ENCODE measurements at places on chromosomes 16 and 17.

- no peak for DNase-seq
These were observed 62.9 kb downstream of the LMF1 start for GRCh38 chr16:907842-908241.

DNA sequence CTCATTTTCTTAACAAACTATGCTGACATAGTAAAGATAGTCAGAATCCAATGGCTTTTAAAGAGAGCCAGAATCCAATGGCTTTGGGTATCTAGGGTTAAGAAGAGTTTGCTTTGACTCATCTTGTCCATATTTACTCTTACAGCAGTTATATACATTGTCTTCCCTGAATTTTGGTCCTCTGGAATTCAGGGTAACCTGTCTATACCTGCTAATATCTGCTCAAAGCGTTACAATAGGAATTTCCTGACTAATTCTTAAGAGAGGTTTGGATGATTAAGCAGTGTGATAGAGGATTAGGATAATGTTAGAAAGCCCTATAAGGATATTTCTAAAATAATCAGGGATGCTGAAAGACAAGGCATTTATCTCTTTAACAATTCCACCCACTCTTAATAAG lies 2.0 kb upstream of the CDH8 start:
- DNase-seq = no peak

GRCh38 chr16:85046472-85046916 lies 18.9 kb downstream of the KIAA0513 start:
- no peak for DNase-seq

DNA sequence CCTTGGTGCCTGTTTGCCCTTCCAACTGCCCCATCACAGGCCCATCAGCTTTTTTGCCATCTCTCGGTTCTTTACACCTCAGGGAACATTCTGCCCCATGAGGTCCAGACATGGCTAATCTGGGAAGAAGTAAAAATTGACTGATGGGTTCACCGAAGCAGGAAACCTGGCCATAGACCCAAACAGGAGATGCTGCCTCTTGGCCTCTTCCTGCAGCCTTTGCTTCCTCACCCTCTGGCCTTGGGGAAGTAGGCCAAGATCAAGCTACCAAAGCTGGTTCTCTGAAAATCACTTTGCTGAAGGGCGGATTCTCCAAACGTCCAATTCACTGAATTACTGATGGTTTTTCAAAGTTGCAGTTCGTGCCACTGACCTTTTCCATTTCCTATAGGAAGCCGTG lies 56.1 kb downstream of the ARSG start:
- no peak for DNase-seq

- no peak for DNase-seq
These were observed 30.5 kb downstream of the PTRH2 start for GRCh38 chr17:59676716-59677115.

DNA sequence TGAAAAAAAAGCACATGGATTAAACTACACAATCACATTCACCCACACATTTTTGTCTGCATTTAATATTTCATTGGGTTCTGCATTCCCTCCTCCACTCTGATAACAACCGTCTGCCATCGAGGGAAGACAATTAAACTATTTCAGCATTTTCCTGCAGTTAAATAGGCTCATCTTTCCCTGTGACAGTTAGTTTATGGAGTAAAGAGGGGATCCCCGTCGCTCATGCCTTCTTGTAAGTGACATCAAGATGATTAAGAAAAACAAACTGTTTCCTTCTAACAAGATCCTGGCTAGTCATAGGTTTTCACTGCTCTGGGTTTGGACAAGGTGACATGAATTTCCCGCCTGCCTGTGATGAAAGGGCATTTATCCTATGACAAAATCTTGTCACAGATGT lies 98.0 kb upstream of the DYNLRB2 start:
- no peak for DNase-seq

- DNase-seq = no peak
These were observed 11.4 kb downstream of the CTNS start for GRCh38 chr17:3647769-3648555.

- no peak for DNase-seq
These were observed 30.3 kb downstream of the LYRM9 start for GRCh38 chr17:27862840-27863239.

GRCh38 chr17:53033297-53033696 lies 789.4 kb upstream of the KIF2B start:
- no peak for DNase-seq

DNA sequence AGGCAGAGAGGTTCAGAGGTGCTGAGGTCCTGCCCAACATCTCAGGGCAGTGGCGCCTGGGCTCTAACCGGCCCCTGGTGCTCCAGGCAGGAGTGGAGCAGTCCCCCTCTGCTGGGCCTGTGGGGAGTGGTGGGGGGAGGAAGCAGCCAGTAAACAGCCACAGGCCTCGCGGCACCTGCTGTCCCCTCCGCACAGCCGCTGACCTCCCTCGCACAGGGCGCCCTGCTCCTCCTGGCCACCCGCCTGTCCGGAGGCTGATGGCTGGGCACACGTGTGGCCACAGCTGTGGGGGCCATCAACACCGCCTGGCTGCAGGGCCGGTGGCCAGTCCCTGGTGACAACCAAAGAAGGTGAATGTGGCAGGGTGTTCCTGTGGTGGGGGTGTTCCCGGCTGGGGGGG lies 36.8 kb upstream of the PABPN1L start:
- DNase-seq = no peak

- DNase-seq = no peak
These were observed 21.8 kb upstream of the ZNHIT3 start for GRCh38 chr17:36464765-36465088.

DNA sequence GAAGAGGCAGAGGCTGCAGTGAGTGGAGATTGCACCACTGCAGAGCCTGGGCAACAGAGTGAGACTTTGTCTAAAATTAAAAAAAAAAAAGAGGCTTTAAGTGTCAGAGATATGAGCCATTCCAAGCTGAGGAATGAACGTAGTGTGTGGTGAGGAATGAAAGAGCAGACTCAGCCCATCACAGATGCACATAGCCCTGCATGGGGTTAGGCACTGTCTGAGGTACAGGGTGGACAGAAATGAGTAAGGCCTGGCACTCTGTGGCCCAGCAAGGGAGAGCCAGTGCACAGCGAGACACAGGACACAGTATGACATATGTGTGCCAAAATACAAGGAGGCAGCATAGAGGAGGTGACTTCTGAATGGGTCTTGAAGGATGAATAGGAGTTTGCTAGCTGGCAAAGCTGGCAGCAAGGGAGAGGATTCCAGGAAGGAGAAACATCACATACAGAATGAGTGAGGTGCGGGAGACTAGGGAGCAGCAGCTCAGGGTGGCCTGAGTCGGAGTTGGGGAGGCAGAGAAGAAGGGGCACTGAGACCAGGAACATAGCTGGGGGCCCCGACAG lies 8.7 kb upstream of the ZNF469 start:
- no peak for DNase-seq

DNA sequence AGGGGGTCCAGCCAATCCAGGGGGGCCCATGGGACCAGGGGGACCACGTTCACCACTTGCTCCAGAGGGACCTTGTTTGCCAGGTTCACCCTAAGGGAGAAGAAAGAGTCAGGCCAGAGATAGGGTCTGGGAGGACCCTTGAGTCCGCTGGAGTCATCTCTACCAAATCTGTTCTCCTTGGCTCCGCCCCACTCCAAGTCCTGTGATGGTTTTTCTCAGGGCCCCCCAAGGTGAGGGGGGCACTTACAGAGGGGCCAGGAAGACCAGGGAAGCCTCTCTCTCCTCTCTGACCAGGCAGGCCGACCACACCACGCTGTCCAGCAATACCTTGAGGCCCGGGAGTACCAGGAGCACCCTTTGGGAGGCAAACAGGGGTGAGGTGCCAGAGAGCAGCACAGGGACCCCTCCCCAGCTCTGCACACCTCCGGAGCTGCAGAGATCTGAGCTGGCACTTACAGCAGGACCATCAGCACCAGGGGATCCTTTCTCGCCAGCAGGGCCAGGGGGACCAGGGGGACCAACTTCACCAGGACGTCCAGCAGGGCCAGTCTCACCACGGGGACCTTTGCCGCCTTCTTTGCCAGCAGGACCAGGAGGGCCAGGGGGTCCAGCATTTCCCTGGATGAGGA lies 12.4 kb downstream of the COL1A1 start:
- no peak for DNase-seq

DNA sequence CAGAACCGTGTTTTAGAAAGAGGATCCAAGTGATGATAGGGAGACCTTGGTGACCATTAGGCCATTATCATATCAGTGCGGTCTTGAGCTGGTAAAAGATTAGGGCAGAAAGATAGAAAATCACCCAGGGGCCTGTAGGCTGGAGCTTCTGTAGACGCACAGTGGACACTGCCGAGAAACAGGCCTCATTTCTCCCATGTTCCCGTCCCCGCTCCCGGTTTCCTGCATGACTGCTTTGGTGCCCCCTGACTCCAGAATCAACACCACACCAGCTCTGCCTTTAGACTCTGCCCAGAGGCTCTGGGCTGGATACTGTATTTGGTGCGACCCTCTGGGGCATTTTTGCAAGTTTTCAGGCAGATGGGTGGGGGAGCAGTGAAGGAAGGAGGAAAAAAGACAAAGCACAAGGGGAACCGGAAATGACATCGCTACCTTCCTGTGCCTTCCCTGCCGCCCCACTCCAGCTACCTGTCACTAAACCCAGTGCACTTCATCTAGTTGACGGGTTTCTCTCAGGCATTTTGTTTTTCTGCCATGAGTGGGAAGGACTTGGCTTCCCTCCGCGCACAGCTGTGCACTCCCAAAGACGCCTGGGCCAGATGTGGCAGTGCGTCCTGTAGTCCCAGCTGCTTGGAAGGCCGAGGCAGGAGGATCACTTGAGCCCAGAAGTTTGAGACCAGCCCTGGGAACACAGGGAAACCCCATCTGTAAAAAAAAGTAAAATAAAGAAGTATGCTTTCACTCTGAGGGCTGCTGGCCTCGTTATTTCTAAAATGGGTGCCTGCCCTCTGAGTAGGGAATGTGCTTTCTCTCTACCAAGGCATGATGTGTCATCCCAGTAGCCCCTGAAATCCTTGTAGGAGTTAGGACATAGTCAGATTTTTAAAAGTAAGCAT lies 214.1 kb downstream of the RPTOR start:
- DNase-seq = no peak

- no peak for DNase-seq
These were observed 887 bp downstream of the ZBTB4 start for GRCh38 chr17:7478276-7479212.

- DNase-seq = no peak
These were observed 26.5 kb upstream of the SLC39A11 start for GRCh38 chr17:73118951-73119391.

GRCh38 chr17:3905017-3905520 lies 11.2 kb downstream of the P2RX1 start:
- no peak for DNase-seq

- no peak for DNase-seq
These were observed 22.4 kb downstream of the CPD start for GRCh38 chr17:30401097-30401496.

DNA sequence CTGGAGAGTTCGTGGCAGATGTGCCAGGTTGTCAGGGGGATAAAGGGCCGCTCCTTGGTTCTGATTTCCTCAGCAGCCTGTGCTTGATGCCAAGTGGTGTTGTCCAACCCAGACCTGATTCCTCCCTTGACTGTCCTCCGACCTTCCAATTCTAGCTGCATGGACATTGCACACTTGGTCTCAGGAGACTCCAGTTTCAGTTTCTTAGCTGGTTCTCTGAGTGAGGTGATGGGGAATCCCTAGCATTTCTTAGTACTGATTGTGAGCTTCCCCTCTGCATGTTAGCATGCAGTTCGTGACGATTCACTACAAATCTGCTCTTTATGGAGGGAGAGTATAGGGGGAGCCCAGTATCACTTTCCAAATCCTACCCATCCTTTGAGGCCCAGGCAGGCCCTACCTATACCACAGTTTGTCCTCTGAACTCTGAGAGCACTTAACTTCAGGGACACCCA lies 12.4 kb upstream of the CCR7 start:
- no peak for DNase-seq

GRCh38 chr17:39364236-39365025 lies 37.0 kb downstream of the FBXL20 start:
- DNase-seq = no peak

DNA sequence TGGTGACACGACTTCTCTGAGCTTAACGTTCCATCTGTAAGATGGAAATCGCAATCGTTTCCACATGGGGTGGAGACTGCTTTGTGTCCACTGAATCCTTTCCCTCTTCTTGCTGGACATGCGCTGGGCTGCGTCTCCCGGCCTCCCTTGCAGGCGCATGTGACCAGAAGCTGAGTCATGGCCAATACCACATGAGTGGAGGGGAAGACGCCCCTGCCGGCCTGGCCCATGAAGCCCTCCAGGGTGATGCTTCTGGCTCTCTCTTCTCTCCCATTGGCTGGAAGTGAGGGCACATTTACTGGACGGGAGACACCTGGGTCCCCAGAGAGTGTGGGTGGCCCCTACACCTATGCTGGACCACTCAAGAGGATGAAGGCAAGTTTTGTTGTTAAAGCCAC lies 71.1 kb downstream of the DYNLRB2 start:
- no peak for DNase-seq

DNA sequence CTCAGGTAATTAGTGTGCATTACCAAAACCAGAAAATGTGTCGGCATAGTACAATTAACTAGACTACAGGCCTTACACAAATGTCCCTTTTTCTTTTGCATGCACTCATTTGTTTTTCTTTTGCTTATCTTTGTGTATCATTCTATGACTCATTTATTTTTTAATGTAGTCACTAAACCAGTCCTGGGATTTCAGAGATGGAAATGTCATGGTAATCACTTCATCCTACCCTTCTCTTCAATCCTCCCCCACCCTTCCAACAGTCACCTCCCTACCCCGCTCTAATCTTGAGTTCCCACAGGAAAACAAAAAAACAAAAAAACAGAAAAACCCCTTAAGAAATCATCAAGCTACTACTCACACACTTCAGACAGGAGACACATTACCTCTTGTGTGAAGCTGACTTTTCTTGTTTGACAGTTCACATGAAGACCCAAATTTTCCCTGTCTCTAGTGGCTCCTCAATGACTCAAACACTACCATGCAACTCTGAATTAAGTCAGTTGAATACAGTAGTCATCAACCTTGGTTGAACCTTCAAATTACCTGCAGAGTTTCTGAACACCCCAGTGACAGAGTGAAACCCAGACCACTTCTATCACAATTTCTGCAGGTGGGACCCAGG lies 242.4 kb upstream of the SALL1 start:
- no peak for DNase-seq

- DNase-seq = no peak
These were observed 40.4 kb upstream of the NDRG4 start for GRCh38 chr16:58459344-58460218.

- DNase-seq = no peak
These were observed 11.9 kb downstream of the SCGB1C2 start for GRCh38 chr17:149231-149630.
